ENCODE measurements at places on chromosomes 2 and 18. TPM values are rescaled to one million over a fixed set of nuclear protein-coding genes. Genes with fewer than 3 reads are reported as not detected.
A peak's percentile ranks its signal among the peaks of the same experiment; 100 is the strongest.

GRCh38 chr18:48663931-48664847, 125.4 kb downstream of the CTIF start:
- no peaks in the 10 kb centered on the region for H3K4me1 ChIP-seq
- H3K36me3 ChIP-seq = peaks cover 2% of the 10 kb centered on the region
- H3K27me3 ChIP-seq = no peaks in the 10 kb centered on the region
- peak; percentile 33 for DNase-seq

DNA sequence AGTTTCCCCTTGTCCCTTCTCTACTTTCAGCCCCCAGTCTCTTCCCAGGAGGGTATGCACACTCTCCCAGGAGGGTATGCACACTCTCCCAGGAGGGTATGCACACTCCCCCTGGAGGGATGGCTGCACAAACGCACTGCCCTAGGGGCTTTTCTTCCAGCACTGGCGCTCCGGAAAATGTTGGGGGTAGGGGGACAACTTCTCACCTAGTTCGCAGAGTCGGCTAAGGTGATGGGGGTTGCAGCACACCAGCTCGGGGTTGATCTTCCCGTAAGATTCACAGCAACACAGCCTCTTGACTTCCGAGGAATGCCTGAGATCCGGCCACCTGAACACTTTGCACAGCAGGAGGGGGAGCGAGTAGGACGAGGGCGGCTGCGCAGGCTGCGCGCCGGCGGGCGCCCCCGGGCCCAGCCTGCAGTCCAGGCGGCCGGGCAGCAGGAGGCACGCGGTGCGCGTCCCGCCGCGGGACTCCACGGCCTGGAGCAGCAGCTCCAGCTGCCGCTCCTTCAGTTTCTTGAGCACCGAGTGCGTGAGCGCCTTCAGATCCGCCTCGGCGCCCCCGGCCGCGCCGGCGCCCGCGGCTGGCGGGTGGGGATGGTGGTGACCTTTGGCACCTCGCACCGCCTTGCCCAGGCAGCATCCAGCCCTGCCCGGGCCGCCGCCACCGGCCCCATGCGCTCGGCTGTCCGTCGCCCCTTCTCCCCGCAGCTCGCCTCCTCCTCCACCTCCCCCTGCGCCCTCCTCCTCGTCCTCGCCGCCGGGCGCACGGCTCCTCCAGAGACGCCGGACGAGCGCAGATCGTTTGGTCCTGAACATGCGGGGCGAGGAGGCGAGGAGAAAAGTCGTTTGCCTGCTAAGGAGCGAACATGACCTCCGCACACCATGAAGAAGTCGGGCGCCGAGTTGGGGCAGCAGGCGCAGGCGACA, 894 bp downstream of the SMAD7 start:
- peaks cover 11% of the 10 kb centered on the region for H3K27me3 ChIP-seq
- peaks cover 31% of the 10 kb centered on the region for H3K36me3 ChIP-seq
- peak overlapping the region; percentile 94 for H3K4me3 ChIP-seq
- peaks cover 32% of the 10 kb centered on the region for H3K4me1 ChIP-seq

- H3K36me3 ChIP-seq = no peaks in the 10 kb centered on the region
- no peak overlapping the region for H3K4me3 ChIP-seq
- DNase-seq = no peak
Measured at GRCh38 chr2:235312571-235312970, 181.3 kb upstream of the AGAP1 start.

- H3K27ac ChIP-seq = no peak overlapping the region
- no peak for DNase-seq
- H3K27me3 ChIP-seq = no peaks in the 10 kb centered on the region
- no peaks in the 10 kb centered on the region for H3K4me1 ChIP-seq
- H3K4me3 ChIP-seq = no peak overlapping the region
Measured at GRCh38 chr2:185128346-185128745, 530.0 kb downstream of the ZNF804A start.

GRCh38 chr18:39607034-39607433, 2041.4 kb upstream of the CELF4 start:
- H3K4me3 ChIP-seq = no peak overlapping the region
- H3K27me3 ChIP-seq = no peaks in the 10 kb centered on the region
- H3K27ac ChIP-seq = no peak overlapping the region
- no peaks in the 10 kb centered on the region for H3K4me1 ChIP-seq

GRCh38 chr18:60623331-60623730, 250.8 kb upstream of the MC4R start:
- no peak overlapping the region for H3K4me3 ChIP-seq
- DNase-seq = no peak
- H3K4me1 ChIP-seq = no peaks in the 10 kb centered on the region
- H3K36me3 ChIP-seq = no peaks in the 10 kb centered on the region

DNA sequence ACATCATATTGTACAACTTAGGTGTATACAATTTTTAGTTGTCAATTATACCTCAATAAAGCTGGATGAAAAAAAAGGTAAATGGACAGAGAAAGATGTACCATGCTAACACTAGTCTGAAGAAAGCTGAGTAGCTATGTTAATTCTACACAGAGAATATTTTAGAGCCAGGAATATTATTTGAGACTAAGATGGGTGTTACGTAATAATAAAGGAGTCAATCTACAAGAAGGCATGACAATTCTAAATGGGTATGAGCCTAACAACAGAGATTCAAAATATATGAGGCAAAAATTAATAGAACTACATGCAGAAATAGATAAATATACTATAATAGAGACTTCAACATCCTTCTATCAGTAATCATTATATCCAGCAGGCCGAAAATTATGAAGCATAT, 69.1 kb downstream of the CCDC141 start:
- H3K4me1 ChIP-seq = no peaks in the 10 kb centered on the region
- no peak overlapping the region for H3K4me3 ChIP-seq
- no peak overlapping the region for H3K27ac ChIP-seq
- no peaks in the 10 kb centered on the region for H3K27me3 ChIP-seq

DNA sequence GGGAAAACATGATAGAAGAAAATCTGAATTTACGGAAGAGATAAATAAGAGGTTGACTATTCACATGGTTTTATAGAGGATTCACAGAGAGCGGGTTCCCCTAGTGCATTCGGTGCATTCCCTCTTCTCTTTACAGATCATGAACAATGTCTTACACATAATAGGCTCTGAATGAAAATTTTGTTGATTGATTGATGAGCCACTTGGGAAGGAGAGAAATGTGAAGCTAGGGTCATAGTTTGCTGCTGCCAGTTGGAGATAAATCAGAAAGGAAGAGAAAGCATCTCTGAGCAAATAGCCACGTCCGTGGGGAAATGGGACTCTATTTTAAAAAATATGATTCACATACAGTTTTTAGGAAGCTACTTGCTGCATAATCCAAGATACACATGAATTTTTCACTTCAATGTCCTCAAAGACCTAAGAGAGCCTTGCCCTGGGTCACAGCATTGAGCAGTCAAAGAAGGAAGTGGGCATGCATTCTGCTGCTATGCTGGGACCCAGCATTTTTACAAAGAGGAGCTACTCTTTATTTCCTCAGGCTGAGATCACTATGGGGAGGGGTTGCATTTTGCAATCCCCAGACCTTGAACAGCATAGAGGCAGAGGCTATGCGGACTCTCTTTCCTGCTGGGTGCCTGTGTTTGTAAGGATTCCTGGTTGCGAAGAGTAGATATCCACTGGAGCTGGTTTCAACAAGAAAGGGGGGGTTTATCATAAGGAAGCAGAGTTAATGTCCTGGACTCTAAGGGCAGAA, 395.3 kb downstream of the TSN start:
- no peak for DNase-seq
- H3K27ac ChIP-seq = no peak overlapping the region
- no peaks in the 10 kb centered on the region for H3K36me3 ChIP-seq
- peaks cover 3% of the 10 kb centered on the region for H3K27me3 ChIP-seq

GRCh38 chr2:202718614-202719013, 83.8 kb downstream of the FAM117B start:
- no peaks in the 10 kb centered on the region for H3K27me3 ChIP-seq
- peaks cover 43% of the 10 kb centered on the region for H3K4me1 ChIP-seq

DNA sequence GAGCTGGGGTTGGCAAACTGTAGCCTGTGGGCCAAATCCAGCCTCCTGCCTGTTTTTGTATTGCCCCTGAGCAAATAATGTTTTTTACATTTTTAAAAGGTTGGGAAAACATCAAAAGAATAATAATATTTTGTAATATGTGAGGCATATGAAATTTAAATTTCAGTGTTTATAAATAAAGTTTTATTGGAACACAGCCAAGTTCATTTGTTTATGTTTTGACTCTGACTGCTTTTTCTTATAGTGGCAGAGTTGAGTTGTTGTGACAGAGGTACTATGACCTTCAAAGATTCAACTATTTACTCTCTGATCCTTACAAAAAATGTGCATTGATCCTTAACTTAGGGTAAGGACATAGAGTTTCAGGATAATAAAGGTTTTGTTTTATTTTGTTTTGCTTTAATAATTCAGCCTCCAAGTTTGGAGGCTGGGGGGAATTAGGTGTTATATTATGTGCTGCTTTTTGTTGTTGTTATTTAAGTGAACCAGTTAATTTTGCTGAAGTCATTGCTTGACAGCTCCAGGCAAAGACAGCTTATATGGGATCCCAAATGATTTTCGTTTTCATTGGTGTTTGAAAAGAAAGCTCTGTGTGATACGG, 24.5 kb downstream of the SETBP1 start:
- DNase-seq = no peak
- H3K27ac ChIP-seq = no peak overlapping the region
- peaks cover 15% of the 10 kb centered on the region for H3K27me3 ChIP-seq
- no peaks in the 10 kb centered on the region for H3K36me3 ChIP-seq
- peaks cover 7% of the 10 kb centered on the region for H3K4me1 ChIP-seq
- no peak overlapping the region for H3K4me3 ChIP-seq

DNA sequence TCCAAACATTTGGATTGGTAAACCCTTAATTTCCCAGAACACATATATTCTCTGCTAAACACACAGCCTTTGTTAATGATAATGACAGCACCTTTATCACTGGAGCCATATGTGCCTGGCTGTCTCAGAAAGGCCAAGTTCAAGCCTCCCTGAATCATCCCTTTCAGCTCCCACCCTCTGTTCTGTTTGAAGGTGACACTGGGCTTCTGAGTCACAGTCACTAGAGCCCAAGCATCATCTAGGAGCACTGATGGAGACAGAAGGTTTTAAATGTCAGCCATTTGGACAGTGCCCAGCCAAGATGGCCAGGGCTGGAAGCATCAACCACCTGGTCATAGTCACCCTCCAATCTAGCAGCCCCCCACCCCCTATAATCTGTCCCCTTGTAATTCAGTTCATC, 80.6 kb downstream of the NRP2 start:
- DNase-seq = no peak
- no peaks in the 10 kb centered on the region for H3K4me1 ChIP-seq

DNA sequence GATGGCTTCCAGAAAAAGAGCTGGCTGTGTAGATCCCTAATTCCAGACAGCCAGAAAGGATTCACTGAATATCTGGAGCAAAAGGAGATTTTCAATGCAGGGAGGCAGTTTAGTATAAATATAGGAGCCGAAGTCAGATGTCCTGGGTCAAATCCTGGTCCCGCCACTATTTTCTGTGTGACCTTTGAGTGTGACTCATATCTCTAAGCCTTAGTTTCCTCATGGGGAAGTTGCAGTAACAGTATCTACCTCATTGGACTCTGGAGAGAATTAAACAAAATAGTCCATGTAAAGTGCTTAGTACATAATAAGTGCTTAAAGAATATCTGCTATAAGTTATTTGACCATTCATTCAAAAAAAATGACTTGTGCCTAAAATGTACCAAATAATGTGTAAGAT, 52.1 kb upstream of the ITGA6 start:
- peaks cover 5% of the 10 kb centered on the region for H3K4me1 ChIP-seq
- H3K4me3 ChIP-seq = no peak overlapping the region

GRCh38 chr2:31328026-31328425, 86.5 kb downstream of the XDH start:
- no peaks in the 10 kb centered on the region for H3K27me3 ChIP-seq
- peaks cover 19% of the 10 kb centered on the region for H3K4me1 ChIP-seq
- DNase-seq = no peak
- H3K4me3 ChIP-seq = no peak overlapping the region

GRCh38 chr2:17171446-17172049, 346.7 kb downstream of the RAD51AP2 start:
- no peaks in the 10 kb centered on the region for H3K27me3 ChIP-seq
- DNase-seq = no peak
- no peaks in the 10 kb centered on the region for H3K36me3 ChIP-seq
- no peaks in the 10 kb centered on the region for H3K4me1 ChIP-seq
- H3K4me3 ChIP-seq = no peak overlapping the region
- H3K27ac ChIP-seq = no peak overlapping the region

- H3K27ac ChIP-seq = no peak overlapping the region
- H3K4me1 ChIP-seq = no peaks in the 10 kb centered on the region
- no peak overlapping the region for H3K4me3 ChIP-seq
- H3K27me3 ChIP-seq = no peaks in the 10 kb centered on the region
Measured at GRCh38 chr2:182023235-182023634, 37.6 kb downstream of the PPP1R1C start.

- peaks cover 5% of the 10 kb centered on the region for H3K4me1 ChIP-seq
- peak within 1 kb of the TSS; percentile 70 for H3K4me3 ChIP-seq
- no peak for DNase-seq
- no peak within 1 kb of the TSS for H3K27ac ChIP-seq
- H3K27me3 ChIP-seq = peaks cover 32% of the 10 kb centered on the region
Measured at GRCh38 chr18:33577685-33578517, at the start of gene ASXL3. Gene ASXL3, plus strand, starts transcription at chr18:33578219. Its CDS starts 413 bp downstream, at chr18:33578632.

DNA sequence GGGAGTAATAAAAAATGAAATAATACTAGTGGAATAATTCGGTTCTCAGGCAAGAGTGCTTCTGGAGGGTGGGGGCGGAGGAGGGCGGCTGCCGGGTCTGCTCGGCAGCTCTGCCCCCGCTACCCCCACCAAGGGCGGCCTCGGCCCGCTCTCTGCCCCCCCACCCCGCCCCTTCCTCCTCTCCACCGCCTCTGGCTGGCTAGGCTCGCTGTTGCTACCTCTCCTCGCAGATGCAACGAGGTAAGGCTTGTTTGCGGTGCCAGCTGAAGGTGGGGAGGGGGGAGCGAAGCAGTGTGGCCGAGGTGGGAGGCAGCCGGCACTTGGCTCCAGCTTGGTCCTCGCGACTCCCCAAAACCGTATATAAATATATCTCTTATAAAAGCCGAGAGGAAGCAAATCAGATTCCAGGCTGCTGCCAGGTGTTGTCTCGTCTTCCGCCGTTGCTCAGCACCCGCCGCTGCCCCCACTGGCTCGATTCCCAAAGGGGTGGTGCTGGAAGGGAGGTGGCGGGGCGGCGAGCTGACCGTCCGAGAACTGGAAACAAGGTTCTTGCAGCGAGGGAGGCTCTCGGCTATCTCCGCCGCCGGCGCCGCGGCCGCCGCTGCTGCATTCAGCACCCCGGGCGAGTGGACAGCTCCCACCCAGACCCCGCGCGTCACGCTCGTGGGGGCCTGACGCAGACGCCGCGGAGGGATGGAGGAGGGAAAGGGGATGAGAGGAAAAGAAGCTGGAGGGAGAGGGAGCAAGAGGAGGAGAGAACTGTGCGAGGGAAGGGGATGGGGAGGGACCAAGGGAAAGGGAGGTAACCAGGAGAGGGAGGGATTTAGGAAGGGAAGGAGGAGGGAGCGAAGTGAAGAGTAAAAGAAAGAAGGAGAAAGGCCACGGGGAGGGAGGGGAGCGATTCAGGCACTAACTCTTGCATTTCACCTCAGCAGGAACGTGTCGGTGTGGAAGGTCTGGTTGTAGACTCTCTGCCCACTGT, at the start of gene MARCHF4:
Gene MARCHF4 (minus strand): TSS at position 763 of the 982 bp plus-strand sequence. CDS start 2,223 bp downstream, outside the sequence.
- DNase-seq = peak; percentile 70
- no peaks in the 10 kb centered on the region for H3K36me3 ChIP-seq
- H3K27me3 ChIP-seq = peaks cover 60% of the 10 kb centered on the region
- no peak within 1 kb of the TSS for H3K27ac ChIP-seq
- peaks cover 12% of the 10 kb centered on the region for H3K4me1 ChIP-seq
- no peak within 1 kb of the TSS for H3K4me3 ChIP-seq

OSR1 gene
- total RNA-seq = not detected

ZSWIM2 gene
- total RNA-seq = not detected

SLC5A7 gene
- total RNA-seq = not detected

ZNF385B gene
- total RNA-seq = not detected

CNTNAP5 gene
- total RNA-seq = not detected

DLX1 gene
- not detected for total RNA-seq

RGPD3 gene
- total RNA-seq = 0.04 TPM

PSMD1 gene
- total RNA-seq = 143 TPM

RAPGEF4 gene
- 0.33 TPM for total RNA-seq

CFAP53 gene
- total RNA-seq = 0.54 TPM

OR6B2 gene
- not detected for total RNA-seq

Data from activated naive CD8-positive, alpha-beta T cell treated with anti-CD3 and anti-CD28 coated beads for 36 hours (primary cell).